Esophagus muscularis mucosa (tissue), 4 donors: ENCODE measurements at places on chromosomes 7 and 10. TPM values are rescaled to one million over a fixed set of nuclear protein-coding genes. Genes with fewer than 3 reads are reported as not detected.

DNA sequence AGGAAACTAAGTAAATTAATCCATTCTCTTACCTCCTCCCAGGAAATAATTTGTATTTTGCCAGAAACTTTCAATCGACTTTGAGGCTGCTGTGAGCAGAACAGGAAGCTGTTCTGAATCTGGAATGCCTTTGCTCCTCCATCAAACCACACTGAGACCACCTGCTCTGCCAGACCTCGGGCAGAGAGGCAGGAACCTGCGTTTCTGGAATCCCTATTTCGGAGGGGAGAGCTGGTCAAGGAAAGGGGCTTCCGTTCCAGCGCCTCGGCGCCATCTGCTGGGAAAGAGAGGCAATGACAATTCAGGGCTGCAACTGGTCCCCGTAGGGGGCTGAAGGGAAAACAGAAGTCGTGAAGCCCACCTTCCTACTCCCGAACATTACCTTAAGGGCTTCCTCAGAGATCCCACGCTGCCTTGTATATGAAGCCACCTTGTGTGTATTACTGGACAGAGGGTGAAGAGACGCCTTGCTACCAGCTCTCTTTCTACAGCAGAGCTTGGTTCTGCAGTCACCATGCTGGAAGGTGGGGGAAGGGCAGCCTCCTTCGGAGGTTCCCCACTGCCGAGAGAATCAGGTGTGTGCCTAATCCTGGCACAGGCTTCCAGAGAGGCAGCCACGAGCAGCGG, 31.2 kb downstream of the ZNF467 start:
- H3K27ac ChIP-seq = no peak overlapping the region
- no peaks in the 10 kb centered on the region for H3K36me3 ChIP-seq
- DNase-seq = no peak
- peak overlapping the region; percentile 39 for H3K4me3 ChIP-seq
- peaks cover 16% of the 10 kb centered on the region for H3K4me1 ChIP-seq

- no peak overlapping the region for H3K4me3 ChIP-seq
- H3K36me3 ChIP-seq = no peaks in the 10 kb centered on the region
- H3K4me1 ChIP-seq = no peaks in the 10 kb centered on the region
- no peak overlapping the region for H3K27ac ChIP-seq
Observed at GRCh38 chr10:57694956-57695608, 572.6 kb downstream of the IPMK start.

DNA sequence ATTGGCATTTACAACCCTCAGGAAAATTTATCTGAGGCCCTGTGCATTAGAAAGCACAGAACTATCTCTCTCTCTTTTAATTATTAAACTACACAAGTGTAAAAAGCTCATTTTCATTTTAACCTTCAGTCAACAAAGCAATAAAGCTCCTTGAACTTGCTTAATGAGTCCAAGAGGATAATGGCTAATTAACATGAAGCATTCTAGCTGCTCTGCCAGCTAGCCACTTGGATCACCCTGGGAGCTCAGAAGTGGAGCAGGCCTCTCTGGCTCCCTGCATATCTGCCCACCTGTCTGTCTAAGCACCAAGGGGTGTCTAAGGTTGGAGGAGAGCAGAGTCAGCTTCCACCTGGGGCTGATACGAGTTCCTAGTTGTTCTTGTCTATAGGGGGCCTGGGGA, 56.0 kb upstream of the SLC35G1 start:
- no peaks in the 10 kb centered on the region for H3K4me1 ChIP-seq
- H3K36me3 ChIP-seq = no peaks in the 10 kb centered on the region
- no peak overlapping the region for H3K4me3 ChIP-seq
- no peaks in the 10 kb centered on the region for H3K27me3 ChIP-seq
- no peak for DNase-seq

PILRA gene
- total RNA-seq = 3.3 TPM

- no peaks in the 10 kb centered on the region for H3K4me1 ChIP-seq
- no peak overlapping the region for H3K4me3 ChIP-seq
- no peaks in the 10 kb centered on the region for H3K27me3 ChIP-seq
- no peaks in the 10 kb centered on the region for H3K36me3 ChIP-seq
- no peak overlapping the region for H3K27ac ChIP-seq
- DNase-seq = no peak
Observed at GRCh38 chr7:81664304-81664703, 105.5 kb downstream of the HGF start.

POP7 gene
- 44.6 TPM for total RNA-seq

GRCh38 chr7:74309181-74309580, 20.0 kb downstream of the CLIP2 start:
- H3K4me1 ChIP-seq = peaks cover 33% of the 10 kb centered on the region
- no peak for DNase-seq
- H3K27me3 ChIP-seq = no peaks in the 10 kb centered on the region
- H3K36me3 ChIP-seq = no peaks in the 10 kb centered on the region

VSTM2A gene
- total RNA-seq = not detected

DNA sequence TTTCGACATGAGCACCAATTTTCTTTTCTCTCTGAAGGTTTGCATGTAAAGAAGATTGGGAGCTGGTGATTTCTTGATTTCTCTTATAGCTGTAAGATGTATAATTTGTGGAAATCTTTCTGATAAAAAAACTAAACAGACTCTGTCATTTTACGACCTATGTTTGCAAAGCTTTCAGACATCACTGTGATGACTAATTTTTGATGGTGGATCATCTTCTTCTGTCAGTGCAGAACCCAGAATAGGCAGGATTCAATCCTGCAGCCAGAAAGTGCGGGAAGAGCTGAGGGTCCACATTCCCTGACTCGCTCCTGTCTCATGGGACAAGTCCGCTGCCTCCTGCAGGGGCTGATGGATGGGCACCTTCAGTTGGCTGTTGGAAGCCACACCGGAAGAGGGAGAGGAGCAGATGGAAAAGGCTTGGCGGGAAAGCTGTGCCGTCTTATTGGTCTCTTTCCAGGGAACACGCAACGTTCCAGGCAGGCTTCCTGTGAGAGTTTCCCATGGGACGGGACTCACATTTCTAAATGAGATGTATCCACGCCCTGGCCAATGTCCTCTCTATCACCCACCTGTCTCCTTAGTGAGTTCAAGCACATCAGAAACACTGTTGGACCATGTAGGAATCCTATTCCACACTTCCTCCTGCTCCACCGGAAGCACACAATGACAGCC, 186.9 kb downstream of the PRPF18 start:
- no peaks in the 10 kb centered on the region for H3K36me3 ChIP-seq
- H3K4me3 ChIP-seq = no peak overlapping the region
- no peaks in the 10 kb centered on the region for H3K27me3 ChIP-seq

DNA sequence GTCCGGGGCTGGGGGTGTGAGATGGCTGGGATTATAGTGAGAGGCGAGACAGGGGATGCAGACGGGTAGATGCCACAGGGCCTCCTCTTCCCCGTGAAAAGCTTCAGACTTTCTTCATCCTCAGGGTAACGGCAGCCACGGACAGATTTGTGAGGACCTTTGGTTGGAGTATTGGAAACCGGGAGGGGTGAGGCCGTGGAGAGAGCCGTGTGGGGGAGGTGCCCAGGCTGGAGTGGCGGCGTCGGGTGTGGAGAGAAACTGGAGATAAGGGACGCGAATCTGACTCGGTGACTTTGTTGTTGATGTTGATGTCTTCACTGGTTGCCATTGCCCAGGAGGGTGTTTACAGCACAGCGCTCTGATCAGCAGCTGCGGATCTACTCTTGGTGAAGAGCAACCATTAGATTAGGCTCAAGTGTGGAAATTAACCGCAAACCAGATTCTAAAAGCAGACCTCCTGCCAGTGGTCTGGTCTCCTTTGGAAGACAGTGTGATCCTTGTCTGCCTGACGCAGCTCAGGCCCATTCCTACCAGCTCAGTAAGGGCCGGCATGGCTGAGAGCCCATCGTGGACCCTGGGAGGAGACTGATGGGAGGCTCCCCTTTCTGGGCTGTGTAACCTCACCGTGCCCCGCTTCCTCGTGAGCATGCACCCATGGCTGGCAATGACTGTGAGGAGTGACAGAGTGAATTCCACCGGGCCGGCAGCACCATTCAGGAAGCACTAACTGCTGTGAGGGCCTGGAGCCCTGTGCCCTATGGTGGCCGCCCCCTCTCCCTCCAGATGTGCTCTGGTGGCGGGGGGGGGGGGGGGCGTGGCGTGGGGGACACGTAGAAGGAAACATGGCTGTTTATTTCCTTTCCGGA, 90.3 kb downstream of the INPP5A start:
- peaks cover 88% of the 10 kb centered on the region for H3K4me1 ChIP-seq
- H3K4me3 ChIP-seq = peak overlapping the region; percentile 36
- no peaks in the 10 kb centered on the region for H3K36me3 ChIP-seq
- no peak for DNase-seq
- H3K27ac ChIP-seq = peak overlapping the region; percentile 93
- no peaks in the 10 kb centered on the region for H3K27me3 ChIP-seq

PRSS1 gene
- total RNA-seq = not detected

GRCh38 chr10:28744069-28744768, 66.9 kb downstream of the BAMBI start:
- H3K36me3 ChIP-seq = no peaks in the 10 kb centered on the region
- H3K27ac ChIP-seq = no peak overlapping the region
- no peaks in the 10 kb centered on the region for H3K4me1 ChIP-seq
- no peak for DNase-seq
- H3K4me3 ChIP-seq = no peak overlapping the region
- peaks cover 15% of the 10 kb centered on the region for H3K27me3 ChIP-seq

PTPRE gene
- 16.9 TPM for total RNA-seq

- DNase-seq = no peak
- H3K4me3 ChIP-seq = no peak overlapping the region
- no peaks in the 10 kb centered on the region for H3K27me3 ChIP-seq
- no peaks in the 10 kb centered on the region for H3K36me3 ChIP-seq
Observed at GRCh38 chr10:59626523-59626869, 83.2 kb downstream of the SLC16A9 start.

- H3K27me3 ChIP-seq = no peaks in the 10 kb centered on the region
- no peaks in the 10 kb centered on the region for H3K36me3 ChIP-seq
- peak overlapping the region; percentile 75 for H3K27ac ChIP-seq
- peak overlapping the region; percentile 35 for H3K4me3 ChIP-seq
Observed at GRCh38 chr10:61835069-61835945, 66.2 kb upstream of the ARID5B start.

DNA sequence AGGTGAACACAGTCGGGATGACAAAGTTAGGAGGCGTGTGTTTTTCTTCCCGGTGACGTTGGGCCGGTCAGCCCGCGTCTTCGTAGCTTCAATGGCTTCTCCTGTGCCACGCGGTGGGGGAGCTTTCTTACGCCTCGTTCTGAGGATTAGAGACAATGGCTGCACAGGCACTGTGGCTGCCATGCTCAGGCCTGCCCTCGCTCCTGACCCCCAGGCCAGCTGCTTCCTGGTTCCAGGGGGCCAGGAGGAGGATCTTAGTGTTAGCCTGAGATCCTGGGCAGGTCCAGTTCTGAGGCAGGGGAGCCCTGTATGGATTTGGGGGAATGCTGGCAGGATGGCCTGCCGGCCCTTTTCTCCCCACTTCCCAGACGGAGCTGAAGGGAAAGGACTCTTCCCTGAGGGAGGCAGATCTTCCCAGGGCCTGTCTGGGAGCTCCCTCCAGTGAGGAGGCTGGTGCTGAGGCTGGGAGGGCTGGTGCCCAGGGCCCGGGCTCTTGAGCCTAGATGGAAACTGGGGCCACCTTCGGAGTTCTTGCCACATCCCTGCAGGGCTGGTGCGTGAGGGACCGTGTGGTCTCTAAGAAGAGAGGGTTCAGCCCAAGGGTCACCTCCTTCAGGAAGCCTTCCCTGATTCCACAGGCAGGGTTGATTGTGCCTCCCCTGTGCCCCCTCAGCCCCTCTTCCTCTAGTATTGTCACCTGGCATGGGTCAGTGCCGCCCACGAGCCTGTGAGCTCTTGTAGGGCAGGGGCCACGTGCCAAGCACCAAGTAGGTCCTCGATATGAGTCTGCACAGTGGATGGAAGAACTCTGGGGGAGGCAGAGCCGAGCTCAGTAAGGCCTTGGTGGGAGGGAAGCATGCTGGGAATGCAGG, 101.4 kb downstream of the GRK5 start:
- peaks cover 95% of the 10 kb centered on the region for H3K4me1 ChIP-seq
- H3K4me3 ChIP-seq = no peak overlapping the region
- H3K27me3 ChIP-seq = no peaks in the 10 kb centered on the region
- H3K36me3 ChIP-seq = no peaks in the 10 kb centered on the region
- no peak overlapping the region for H3K27ac ChIP-seq
